Activated CD4-positive, alpha-beta memory T cell treated with anti-CD3 and anti-CD28 coated beads for 36 hours (primary cell): ENCODE measurements at places on chromosomes 5 and 9.

DNA sequence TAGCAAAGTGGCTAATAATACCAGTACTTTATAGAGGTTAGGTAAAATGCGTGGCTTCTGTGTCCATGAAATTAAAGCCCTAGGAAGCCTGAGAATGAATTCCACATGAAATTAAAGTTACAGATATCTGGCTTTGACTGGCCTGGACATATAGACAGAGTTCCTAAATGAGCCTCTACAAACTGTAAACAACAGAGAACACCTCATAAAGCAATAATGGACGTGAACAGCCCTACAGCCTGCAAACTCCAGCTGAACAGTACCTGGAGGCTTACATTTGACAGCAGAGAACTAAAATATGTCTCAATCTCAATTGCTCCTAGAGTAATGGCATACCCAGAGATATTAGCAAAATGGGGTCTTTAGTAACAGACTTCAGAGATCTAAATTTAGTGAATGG lies 28.7 kb downstream of the GOLPH3 start:
- no peak for DNase-seq

- peak; percentile 44 for DNase-seq
Observed at GRCh38 chr5:169702693-169703481, 65.8 kb downstream of the DOCK2 start.

GRCh38 chr9:96877269-96877668 lies 23.0 kb upstream of the ZNF782 start:
- no peak for DNase-seq

DNA sequence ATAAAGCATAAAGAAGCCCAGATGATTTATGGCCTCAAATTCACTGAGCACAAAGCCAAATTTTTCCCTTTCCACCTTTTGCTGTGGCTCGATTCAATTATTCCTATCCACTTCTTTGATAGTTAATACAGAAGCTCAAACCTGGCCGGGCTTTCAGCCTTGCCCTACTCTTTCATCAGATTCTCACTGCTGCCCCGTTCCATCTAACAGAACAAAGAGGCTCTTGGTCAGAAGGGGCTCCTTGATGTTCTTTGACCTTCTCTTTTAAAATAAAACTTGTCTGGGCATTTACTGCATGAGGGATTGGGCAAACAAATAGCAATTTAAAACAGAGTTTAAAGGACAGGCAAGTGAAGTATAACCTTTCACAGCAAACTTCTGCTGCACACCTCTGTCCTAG lies 9.8 kb downstream of the GRXCR2 start:
- no peak for DNase-seq

DNA sequence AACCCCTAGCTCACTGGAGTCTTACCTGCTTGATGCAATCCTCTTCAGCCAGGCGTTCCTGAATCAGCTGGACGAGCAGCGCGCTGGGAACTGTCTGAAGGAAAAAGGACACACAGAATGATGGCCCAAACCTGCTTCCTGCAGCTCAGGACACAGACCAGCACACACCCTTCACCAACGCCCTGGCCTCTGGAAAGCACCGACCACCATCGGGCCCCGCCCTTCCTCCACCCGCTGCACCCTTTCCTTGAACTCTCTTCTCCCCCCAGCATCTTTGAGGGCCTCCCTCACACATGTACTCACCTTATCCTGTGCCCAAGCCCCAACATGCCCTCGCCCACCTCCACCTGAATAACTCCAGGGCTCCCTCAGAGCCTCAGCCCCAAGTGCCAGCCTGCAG lies 23.3 kb downstream of the AK8 start:
- no peak for DNase-seq

GRCh38 chr5:147481874-147482705 lies 27.8 kb downstream of the DPYSL3 start:
- DNase-seq: no peak

DNA sequence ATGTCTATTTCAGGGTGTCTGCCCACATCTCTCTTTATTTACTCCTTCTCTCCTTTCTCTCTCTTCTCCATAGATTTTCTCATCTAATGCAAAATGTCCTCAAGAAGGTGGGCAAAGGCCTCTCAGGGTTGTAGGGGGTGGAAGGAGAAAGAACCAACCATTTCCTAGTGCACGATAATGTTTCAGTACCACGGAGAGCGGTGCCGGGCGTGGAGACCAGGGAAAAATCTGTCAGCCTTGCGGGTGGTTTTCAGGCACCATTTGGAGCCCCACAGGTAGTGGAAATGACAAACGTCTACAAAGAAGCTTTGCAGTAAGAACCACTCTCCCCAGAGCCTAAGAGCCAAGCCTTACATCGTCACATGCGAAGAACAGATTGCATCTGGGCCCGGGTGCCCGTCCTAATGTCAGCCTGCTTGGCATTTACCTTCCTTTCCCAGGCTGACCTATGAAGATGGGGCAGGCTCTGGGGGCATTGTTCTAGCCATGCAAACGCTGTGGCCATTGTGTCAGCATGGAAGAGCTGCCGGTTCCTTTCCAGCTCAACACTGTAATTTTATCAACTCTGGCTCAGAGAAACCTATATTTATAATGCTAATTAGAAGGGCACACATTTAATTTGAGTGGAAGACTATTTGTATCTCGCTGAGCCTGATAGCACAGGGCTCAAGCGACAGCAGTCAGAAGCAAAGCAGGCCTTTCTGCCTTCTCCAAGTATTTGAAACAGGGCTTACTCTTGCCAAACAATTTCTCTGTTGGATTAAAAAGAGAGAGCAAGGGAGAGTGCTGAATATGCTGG lies 430.1 kb upstream of the WWC1 start:
- DNase-seq: no peak

DNA sequence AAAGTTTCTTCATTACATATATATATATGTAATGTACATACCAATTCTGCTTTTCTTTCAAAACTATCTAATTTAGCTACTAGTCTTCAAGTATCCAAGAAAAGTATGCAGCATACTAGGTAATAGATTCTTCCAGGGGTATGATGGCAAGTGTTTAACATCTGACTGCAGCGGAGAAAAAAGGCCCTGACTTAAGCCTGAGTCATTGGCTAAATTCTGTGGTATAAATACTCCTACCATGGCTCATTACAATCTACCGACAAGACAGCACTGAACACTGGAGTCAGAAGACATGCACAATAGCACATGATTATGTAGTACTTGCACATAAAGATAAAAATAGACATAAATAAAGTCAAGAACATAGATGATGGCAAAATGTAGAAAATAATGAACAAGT lies 439.9 kb downstream of the BRINP1 start:
- DNase-seq: no peak

DNA sequence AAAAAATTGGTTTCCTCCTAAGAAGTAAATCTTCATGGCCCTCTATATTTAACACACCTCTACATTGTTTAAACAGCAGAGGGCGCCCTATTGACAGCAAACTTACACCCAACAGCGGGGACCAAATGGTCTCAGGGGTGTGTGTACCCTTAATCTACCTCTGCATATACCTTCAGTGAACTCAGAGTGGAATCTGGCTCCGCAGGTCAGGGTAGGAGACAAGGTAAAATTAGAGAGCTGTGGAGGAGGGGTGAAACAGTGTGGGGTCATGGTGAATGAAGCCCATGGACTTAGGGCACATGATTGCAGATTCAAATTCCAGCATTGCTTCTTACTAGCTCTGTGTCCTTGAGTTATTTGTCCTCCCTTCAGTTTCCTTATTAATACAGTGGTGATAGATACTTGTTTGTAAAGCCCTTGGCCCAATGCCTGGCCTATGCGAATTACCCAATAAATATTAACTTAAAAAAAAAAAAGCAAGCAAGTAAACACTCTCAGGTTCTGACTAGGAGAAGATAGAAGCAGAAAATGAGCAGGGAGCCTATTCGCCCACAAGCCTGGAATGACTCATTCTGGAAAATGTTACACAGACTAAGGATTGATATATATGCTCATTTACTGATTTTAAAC lies 122.9 kb downstream of the CAVIN4 start:
- no peak for DNase-seq

GRCh38 chr5:59123595-59124561 lies 541.0 kb downstream of the RAB3C start:
- no peak for DNase-seq

DNA sequence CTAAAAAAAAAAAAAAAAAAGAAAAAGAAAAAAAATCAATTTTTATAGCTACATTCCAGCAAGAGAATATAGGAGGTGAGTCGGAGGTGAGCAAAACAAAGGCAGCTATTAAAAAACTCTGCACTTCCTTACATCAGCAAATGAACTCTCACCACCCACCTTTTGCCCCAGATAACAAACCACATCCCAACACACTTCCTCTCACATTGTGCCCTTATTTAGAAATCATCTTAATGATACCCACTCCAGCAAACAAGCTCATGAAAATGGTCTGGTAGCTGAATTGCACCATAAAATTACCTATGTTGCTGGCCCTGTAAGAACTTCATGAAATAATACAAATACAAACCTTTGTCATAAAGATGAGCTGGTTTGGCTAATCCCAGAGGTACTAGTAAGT lies 82.9 kb downstream of the CEMIP2 start:
- peak; percentile 52 for DNase-seq

- DNase-seq: no peak
Observed at GRCh38 chr5:99815-100214, 7.8 kb downstream of the PLEKHG4B start.

DNA sequence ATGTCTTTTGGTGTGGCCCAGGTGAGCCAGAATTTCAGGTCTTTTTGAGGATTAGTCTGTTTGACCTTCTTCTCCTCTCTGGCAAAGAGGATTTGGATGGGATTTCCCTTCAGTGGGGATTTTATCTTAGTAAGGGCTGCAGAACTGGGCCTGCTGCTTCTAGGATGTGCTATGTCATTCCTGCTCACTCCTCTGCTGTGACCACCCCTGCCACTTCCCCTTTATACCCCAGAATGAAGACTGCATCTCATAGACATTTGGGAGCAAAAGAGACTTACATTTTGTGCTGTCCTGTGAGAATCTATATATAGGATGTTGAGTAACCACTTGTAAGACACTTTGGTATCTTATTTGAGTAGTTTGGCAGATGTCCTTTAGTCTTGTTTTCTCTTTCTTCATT lies 76.2 kb downstream of the ARHGAP26 start:
- DNase-seq: no peak

DNA sequence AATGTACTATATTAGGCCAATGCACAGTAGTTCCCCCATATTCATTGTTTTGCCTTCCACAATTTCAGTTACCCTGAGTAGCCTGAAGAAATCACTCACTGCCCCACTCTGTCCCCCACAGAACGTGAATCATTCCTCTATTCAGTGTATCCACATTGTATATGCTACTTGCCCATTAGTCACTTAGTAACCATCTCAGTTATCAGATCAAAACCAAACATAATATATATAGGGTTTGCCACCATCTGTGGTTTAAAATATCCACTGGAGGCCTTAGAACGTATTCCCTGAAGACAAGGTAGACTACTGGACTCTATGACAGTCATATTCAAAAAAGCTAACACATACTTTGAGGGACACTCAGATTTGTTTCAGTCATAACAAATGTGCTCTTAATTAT lies 465.7 kb upstream of the RGMB start:
- DNase-seq: no peak

GRCh38 chr9:96052686-96053085 lies 177.2 kb downstream of the ERCC6L2 start:
- no peak for DNase-seq

DNA sequence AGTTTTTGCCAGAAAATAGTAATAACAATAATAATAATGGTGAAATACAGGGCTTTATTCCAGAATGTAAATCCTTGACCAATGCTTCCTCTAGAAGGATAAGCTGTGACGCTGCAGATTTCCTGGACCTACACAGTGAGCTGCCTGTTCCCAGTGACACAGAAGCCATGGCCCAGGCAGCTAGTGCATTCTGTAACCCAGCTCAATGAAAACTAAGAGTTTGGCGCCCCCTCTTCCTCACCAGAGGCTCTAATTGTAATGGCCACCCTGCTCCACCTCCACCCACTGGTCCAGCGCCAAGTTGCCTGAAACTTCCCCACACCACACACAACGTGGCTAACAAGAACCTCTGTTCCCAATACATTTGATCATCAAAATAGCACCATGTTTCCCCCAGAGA lies 248.1 kb downstream of the CETN3 start:
- DNase-seq: no peak

DNA sequence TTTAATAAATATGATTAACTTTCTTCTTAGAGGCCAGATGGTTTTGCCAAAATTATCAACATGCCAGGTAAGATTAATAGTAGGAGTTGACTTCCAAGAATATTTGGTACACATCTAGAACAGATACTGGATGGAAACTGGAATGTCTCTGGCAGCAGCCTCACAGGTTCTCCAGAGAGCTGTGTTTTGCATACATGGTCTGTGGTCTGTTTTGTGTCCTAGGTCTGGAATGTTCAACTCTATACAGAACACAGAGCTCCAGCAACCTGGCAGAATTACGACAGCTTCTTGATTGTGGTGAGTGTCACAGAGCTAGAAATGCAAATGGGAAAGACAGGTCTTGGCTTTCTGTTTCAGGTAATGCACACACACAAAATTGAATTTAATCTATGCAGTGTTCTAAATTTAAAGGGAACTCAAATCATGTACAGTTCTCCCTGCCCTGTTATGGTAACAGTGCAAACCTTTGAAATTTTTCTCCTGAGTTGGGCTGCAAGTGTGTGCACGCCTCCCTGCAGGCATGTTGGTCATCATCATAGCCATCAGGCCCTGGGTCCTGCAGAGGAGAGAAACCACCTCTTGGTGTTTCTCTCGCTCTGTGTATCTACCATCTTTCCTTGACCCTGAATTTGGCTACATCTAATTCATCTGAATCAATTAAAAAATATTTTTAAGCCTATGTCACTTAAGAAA lies 58.3 kb downstream of the PIK3R1 start:
- DNase-seq: no peak

DNA sequence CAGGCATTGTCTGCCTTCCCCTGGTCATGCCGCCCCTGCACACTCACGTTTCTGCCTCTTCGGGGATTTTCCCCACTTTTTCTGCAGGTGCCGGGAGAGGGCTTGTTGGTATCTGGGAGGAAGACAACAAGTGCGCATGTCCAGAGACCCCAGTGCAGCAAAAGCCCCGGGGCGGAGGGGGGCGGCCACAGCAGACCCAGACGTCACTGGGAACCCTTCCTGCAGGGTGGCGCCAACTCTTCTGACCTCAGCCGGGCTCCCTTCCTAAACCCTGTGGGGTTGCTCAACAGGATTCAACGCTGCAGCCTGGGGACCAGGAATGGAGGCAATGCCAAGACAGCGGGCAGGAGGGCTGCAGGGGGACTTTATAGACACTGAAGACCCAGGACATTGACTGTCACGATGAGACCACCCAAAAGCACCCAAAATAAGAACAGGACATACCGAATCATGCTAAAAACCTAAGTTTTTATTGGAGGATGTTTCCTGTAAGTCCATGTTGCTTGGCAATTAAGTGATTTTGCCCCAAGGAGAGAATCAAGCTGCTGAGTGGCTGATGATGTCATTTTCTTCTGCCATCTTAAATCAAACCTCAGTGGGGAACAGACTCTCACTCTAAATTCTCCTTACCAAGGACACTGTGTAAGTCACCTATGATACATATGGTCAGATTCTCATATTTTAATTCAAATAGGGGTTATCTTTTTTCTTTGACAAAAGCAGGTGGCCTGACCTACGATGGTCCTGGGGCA lies 62.9 kb upstream of the SIMC1 start:
- no peak for DNase-seq
